ENCODE measurements at places on chromosomes 1 and 21. TPM values are rescaled to one million over a fixed set of nuclear protein-coding genes. Genes with fewer than 3 reads are reported as not detected.

DNA sequence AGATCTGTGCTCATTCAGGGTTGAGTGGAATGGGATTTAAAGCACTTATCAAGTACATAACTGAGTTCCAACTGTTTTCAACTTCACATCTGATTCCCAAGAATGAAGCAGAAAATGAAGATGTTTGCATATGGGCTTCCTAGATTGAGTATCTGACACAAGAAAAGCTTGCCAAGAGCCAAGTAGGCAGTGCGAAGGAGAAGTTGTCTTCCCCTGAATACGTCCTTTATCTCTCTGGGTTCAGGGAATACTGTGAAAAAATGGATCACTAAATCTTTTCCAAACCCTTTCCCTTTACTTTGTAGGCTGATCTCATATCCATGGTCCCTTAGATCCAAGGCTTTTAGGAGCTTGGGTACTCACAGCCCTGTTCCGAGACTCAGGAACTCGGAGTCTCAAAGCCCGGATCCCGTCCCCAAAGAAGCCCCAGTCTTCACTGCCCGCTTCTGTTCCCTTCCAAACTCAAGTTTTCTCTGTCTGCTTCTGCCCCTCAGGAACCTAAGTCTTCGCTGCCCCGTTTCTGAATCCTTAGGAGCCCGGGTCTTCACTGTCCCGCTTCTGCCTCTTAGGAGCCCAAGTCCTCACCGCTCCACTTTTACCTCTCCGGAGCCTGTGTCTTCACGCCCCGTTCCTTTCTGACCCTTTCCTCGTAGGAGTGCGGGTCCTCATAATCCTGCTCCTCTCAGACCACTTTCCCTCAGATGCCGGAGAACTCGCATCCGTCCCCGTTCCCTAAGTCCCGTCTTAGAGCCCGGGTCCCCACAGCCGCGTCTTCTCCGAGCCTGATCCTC, 616 bp downstream of the TAF12 start:
- H3K36me3 ChIP-seq = peaks cover 12% of the 10 kb centered on the region
- peak overlapping the region; percentile 97 for H3K27ac ChIP-seq
- no peaks in the 10 kb centered on the region for H3K27me3 ChIP-seq
- DNase-seq = no peak
- peak overlapping the region; percentile 96 for H3K4me3 ChIP-seq

DNA sequence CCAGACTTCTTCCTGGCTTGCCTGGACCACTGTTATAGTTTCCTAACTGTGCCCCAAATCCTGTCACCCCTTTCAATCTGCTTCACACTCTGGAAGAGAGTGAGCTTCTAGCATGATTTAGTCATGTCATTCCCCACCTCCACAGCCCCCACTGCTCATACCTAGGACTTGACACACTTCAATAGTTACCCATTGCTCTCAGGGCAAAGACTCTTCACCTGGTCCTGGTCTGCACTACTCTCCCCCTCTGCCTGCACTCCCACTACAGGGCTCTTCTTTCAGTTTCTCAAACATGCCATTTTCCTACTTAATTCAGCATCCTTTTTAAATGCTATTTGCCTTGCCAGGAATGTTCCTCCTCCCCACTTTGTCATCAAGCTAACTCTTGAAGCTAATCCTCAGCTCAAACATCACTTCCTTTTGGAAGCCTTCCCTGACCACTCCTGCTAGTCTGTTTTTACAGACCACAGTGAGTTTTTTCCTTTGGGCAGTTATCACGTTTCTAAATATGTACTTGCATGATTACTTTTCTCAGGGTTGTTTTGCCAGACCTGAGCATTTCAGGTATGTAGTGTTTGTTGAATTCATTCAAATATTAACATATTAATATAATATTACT, 24.7 kb downstream of the CYP2J2 start:
- no peaks in the 10 kb centered on the region for H3K27me3 ChIP-seq
- no peak overlapping the region for H3K4me3 ChIP-seq
- H3K27ac ChIP-seq = no peak overlapping the region
- H3K36me3 ChIP-seq = no peaks in the 10 kb centered on the region

DNA sequence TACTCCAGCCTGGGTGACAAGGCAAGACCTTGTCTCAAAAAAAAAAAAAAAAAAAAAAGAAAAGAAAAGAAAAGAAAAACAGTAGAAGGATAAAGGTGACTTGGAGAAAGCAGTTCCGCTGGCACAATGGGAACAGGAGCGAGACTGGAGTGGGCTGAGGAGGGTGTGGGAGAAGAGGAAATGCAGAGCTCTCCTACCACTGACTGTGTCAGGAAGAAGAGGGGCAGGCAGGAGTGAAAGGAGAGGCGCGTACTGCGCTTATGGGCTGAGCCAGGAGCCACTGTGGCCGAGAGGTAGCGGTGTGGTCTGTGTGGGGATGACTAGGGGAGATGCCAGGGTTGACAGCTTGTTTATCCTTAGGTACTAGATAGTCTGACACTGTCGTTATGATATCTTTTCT, 6.4 kb upstream of the PROK1 start:
- no peak overlapping the region for H3K27ac ChIP-seq
- no peak for DNase-seq
- H3K4me1 ChIP-seq = no peaks in the 10 kb centered on the region
- H3K27me3 ChIP-seq = peaks cover 6% of the 10 kb centered on the region
- no peaks in the 10 kb centered on the region for H3K36me3 ChIP-seq

DNA sequence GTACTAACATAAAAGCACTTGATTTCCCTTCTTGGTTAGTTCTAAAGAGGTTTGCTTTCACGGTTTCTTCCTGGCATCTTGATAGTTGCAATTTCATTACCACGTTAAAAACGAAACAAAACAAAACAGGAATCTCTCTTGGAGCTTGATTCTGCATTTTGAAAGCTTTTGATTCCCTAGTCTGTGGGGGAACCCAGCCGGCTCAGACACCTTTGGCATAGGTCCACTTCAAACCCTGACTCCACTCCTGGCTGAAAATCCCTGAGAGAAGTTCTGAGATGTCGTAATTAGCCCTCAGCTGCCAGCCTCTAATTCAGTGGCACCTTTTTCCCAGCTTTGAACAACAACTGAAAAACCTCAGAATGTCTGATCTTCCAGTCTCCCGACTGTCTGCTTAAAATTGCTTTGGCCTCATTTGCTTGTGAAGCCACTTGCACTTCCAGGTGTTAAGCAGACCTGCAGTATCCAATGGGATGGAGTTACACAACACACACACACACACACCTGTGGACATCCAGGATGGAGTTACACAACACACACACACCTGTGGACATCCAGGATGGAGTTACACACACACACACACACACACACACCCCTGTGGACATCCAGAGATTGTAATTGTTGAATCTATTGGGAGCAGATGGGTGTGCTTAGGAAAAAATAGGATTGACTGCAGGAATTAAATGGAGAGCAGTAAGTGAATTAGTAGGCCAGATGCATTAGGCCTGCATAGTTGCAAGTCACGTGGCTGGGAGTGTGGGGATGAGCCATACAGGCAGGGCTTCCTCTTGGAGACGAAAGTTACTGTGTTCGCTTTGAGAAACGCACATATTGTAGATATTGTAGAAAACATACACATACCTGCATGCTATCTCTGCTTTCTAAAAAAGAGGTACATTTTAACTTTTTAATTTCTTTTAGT, 285.6 kb upstream of the FMN2 start:
- DNase-seq = no peak
- H3K27me3 ChIP-seq = no peaks in the 10 kb centered on the region
- no peaks in the 10 kb centered on the region for H3K36me3 ChIP-seq
- H3K27ac ChIP-seq = no peak overlapping the region
- H3K4me3 ChIP-seq = no peak overlapping the region

- H3K36me3 ChIP-seq = peaks cover 8% of the 10 kb centered on the region
- no peak overlapping the region for H3K4me3 ChIP-seq
- no peak for DNase-seq
- peaks cover 59% of the 10 kb centered on the region for H3K4me1 ChIP-seq
- H3K27me3 ChIP-seq = no peaks in the 10 kb centered on the region
These were observed 55.1 kb downstream of the AGPAT3 start for GRCh38 chr21:43919871-43920801.

DNA sequence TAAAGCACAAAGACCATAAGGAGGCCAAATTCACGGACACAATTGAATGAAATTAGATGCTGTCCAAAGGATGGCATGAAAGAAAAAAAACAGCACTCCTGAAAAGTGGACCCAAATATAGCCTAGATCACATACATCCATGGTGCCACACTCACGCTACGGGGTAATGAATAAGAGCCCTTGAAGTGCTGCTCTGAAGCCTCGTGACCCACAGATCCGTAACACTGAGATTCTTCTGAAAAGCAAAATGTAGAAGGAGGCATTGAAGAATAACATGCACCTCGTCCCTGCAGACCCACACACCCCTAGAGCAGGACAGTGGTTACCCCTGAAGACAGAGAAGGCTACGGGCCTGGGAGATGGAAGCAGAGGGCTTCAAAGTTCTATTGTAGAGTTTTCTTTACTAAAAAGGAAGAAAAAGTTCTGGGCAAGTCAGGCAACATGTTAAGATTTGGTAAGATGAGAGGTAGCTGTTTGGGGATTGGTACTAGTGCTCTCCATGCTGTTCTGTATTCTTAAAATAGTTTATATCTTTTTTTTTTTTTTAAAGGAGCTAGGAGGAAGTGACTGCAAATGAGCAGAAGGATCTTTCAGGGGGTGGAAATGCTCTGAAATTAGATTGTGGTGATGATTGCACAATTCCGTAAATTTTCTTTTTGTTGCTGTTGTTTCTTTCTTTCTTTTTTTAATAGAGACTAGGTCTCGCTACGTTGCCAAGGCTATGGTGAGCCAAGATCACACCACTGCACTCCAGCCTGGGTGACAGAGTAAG, 4.1 kb upstream of the ITGB2 start:
- no peak for DNase-seq
- H3K27me3 ChIP-seq = no peaks in the 10 kb centered on the region
- peak overlapping the region; percentile 60 for H3K4me3 ChIP-seq
- H3K4me1 ChIP-seq = peaks cover 93% of the 10 kb centered on the region
- peaks cover 7% of the 10 kb centered on the region for H3K36me3 ChIP-seq

- DNase-seq = no peak
- peaks cover 80% of the 10 kb centered on the region for H3K4me1 ChIP-seq
These were observed 169 bp downstream of the UBAP2L start for GRCh38 chr1:154220970-154221277.

Gene C1orf53
- 1.2 TPM for total RNA-seq

Gene AKIRIN1
- 57.3 TPM for total RNA-seq
